CD4-positive, alpha-beta memory T cell (primary cell): ENCODE measurements at places on chromosomes 6 and 20. TPM values are rescaled to one million over a fixed set of nuclear protein-coding genes. Genes with fewer than 3 reads are reported as not detected.
A peak's percentile ranks its signal among the peaks of the same experiment; 100 is the strongest.

SEC63 gene
- 19.6 TPM for polyA plus RNA-seq

DEFB116 gene
- not detected for polyA plus RNA-seq

SLC35D3 gene
- polyA plus RNA-seq, result not detected

ETV7 gene
- 0.67 TPM for polyA plus RNA-seq

PLCB4 gene
- not detected for polyA plus RNA-seq

DNA sequence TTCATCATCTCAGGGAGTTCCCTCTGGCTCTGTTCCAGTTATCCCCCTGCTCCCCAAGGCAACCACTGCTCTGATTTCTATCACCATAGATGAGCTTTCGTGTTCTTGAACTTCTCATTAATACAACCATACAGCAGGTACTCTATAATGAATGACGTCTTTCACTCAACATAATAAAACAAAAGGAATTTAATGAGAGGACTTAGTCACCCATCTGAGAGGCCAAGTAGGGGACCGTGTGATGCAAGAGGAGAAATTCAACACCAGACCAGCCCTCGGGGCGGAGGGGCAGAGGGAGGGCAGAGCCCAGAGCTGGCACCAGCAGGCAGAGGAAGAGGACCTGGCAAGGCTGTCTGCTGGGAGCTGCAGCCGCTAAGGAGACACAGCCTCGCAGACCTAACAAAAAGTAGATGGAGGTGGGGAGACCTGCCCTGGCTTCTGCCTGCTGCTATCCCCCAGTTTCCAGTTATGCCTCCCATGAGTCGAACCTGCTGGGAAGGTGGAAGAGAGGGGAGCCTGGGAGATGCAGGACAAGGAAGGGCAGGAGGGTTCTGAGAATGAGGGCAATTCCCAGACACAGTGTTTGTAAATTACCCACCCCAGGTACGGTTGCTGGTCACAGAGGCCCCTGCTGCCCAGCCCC, 13.8 kb downstream of the CCN5 start:
- DNase-seq, result no peak

GRCh38 chr6:15491255-15491985, 171.4 kb downstream of the DTNBP1 start:
- DNase-seq, result peak; percentile 63

DNA sequence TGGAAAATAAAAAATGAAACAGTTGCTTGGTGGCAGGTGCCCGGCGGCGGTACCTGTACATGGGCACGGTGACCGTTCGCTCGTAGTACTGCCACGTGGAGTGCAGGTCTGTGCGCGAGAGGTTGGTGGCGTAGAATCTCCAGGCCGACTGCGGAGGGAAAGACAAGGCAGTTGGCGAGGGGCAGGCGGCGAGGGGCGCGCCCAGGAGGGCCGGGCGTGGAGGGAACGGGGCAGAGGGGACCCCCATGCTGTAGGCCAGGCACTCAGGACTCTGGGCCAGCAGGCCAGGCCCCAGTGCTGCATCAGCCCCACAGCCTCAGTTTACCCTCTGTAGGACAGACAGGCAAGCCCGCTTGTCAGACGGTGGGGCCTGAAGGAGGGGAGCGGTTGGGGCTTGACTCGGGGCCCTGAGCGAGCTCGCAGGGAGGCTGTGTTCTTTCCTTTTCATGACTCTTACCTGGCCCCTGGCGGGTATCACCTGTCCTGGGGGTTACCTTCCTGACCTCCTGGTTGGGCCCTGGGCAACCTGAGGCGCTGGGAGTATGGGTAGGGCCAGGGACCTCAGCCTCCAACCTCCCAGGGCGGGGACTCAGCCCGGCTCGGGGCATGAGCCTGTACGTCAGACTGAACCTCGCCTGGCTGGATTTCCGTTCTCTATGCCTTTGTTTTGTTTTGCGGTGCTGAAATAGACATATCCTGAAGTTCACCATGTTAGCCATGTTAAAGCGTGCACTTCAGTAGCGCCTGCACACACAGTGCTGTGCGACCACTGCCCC, 38.5 kb downstream of the KCNQ2 start:
- DNase-seq, result peak; percentile 10

- DNase-seq, result no peak
Measured at GRCh38 chr6:125123468-125124048, 30.0 kb upstream of the TPD52L1 start.

DNA sequence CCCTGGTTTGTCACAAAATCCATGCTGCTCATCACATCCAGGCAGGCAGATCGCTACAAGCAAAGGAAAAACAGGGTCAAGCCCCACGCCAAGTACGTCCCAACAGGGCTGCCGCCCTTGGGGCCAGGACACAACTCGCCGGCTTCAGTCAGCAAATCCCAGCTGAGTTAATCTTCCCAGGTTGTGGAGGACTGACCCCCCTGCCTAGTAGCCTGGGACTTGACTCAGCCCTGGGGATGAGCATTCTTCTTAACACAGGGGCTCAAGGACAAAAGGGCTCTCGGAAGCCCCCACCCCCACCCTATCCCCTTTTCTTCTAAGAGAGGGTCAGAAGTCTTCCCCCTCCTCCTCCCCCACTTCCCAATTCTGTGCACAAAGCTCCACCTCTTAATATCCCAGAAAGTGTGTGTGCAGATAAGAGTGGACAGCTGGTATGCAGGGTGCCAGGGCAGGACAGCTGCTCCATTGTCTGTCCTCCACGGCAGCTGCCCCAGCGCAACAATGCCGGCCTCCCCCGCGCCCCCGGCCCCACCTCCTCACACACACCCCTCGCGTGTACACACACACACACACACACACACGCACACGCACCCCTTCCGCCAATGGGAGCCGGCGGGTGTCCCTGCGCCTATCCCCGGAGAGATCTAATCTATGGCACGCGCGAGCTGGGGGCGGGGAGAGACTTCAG, 4.5 kb downstream of the DLL1 start:
- DNase-seq, result no peak

GRCh38 chr20:8150591-8150990, 18.5 kb downstream of the PLCB1 start:
- no peak for DNase-seq

- no peak for DNase-seq
Measured at GRCh38 chr6:166446567-166447065, 63.9 kb upstream of the MPC1 start.

- DNase-seq, result no peak
Measured at GRCh38 chr20:40438161-40438830, 250.7 kb downstream of the MAFB start.
